ENCODE measurements at places on chromosomes 3 and 15. TPM values are rescaled to one million over a fixed set of nuclear protein-coding genes. Genes with fewer than 3 reads are reported as not detected.

GRCh38 chr3:17941152-17941551 is 198.7 kb upstream of the TBC1D5 start:
- no peak for DNase-seq

DNA sequence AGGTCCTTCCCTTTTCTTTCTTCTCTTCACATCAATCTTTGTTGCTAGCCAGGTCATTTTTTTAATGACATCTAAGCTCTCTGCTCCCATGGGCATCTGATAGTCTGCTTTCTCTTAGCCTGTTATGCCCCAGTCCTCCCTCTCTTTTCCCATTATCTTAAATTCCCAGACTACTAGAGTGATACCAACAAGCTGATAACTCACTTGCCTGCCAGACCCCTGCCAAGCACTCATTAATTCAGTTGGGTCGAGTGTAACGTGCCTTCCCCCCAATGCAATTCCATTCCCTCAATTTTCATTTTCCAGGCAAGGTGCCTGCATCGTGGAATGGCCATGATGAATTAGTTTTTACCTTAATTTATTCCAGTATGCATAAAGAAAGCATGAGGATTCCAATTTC is 450.8 kb upstream of the ADAMTS9 start:
- peak; percentile 54 for DNase-seq

The FBXO40 gene
- not detected for total RNA-seq

DNA sequence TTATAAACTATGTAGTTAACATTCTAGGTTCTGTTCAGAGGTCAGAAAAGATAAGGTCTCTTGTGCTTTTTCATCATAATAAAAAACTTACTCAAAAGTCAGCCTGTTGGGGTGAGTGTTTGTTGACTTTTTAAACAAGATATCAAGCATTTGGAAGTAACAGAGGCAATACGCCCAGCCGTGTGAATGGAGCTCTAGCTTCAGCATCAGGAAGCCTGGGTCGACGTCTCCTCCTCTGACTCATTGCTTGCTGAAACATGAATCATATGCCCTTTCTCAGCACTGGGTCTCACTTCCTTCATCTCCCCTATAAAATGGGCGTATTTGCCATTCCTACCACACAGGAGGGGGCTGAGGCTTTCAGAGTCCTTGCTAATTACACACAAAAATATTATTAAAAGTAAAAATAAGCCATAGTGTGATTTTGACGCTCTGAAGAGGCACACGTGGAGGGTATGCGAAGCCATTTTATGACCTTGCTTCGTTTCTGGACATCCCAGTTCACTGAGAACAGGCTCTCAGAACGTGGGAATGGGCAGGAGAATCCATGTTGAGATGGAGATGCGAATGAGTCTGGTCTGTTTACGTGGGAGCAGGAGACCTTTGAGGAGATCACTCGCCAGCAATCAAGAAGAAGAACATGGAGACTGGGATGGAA is 220.8 kb upstream of the TPRG1 start:
- peak; percentile 98 for DNase-seq

- DNase-seq, result peak; percentile 32
Observed at GRCh38 chr15:78225783-78226541, 8.4 kb downstream of the ACSBG1 start.

- DNase-seq, result no peak
Observed at GRCh38 chr15:80512726-80513660, 108.8 kb downstream of the ARNT2 start.

The DPPA4 gene
- 83.0 TPM for total RNA-seq

DNA sequence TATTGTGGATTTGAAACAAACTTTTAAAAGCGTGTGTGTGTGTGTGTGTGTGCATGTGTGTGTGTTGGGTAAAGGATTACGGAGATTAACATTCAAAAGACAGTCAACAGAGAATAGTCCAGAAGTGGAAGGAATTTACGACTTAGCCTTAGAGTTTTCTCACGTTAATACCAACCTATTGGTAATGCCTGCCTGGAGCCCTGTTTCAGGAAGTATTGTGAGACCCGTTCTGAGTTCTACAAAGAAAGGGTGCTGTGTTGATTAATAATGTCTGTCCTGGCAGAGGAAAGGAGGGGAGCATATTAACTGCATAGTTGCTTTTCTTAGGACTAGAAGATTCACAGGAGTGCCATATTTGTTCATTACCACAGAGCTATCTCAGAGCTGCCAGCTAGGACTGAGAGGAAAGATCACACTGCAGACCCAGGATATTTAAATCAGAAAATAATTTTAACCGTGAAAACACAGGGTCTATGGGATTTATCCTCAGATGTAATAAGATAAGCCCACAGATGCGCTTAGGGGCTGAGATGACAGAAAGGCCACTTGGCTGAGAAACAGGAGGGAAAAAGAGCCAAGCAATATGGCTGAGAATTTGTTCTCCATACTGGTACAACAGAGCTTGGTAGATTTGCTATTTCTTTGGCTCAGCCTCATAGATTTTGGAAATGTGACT is 40.5 kb upstream of the FRMD4B start:
- DNase-seq, result no peak

The ARGFX gene
- total RNA-seq, result not detected

DNA sequence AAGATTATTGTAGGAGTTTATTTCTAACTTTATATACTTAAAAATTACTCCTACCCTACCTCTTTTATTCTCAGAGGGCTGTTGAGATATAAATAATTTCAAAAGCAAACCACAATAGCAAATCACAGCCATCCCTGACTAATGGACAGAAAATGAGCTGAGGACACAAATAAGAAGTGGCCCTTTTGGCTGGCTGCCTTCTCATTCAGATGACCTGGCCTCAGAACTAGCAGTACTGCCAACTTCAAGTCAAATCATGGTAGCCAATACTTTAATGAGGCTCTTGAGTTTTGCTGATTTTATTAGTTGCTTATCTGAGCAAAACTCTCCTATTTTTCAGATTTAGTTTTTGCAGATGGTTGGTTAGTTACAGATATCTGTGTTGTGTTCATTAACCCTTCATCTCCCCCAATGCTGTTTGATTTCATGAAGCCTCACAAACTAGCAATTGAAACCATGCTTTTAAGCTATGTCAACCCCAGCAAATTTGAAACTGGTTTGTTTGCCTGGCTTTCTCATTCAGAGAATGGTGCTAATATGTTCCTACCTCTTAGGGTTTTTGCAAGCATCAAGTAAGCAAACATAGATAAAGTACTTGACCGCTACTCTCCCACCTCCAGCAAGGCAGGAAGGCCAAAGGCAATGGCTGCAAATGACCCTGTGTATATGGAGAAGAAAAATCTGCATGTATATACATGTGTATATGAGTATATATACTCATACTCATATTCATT is 73.4 kb upstream of the HACD2 start:
- DNase-seq, result peak; percentile 91

DNA sequence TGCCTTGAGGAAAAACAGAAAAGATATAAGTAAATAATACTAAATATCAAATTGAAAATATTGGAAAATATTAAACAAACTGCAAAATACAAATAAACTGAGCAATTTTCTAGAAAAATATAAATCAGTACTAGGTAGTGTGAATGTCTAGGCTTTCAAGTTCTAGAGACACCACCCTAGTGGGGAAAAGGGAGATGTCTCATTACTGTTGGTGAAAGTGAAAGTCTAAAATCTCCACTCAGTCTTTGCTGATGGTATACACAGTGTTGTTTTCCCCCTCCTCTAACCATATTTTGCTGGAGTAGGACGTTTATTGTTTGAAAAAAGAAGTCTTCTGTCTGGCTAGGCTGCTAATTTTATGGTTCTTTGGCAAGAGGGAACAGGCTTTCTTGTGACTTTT is 1368.9 kb downstream of the OTOL1 start:
- DNase-seq, result no peak

DNA sequence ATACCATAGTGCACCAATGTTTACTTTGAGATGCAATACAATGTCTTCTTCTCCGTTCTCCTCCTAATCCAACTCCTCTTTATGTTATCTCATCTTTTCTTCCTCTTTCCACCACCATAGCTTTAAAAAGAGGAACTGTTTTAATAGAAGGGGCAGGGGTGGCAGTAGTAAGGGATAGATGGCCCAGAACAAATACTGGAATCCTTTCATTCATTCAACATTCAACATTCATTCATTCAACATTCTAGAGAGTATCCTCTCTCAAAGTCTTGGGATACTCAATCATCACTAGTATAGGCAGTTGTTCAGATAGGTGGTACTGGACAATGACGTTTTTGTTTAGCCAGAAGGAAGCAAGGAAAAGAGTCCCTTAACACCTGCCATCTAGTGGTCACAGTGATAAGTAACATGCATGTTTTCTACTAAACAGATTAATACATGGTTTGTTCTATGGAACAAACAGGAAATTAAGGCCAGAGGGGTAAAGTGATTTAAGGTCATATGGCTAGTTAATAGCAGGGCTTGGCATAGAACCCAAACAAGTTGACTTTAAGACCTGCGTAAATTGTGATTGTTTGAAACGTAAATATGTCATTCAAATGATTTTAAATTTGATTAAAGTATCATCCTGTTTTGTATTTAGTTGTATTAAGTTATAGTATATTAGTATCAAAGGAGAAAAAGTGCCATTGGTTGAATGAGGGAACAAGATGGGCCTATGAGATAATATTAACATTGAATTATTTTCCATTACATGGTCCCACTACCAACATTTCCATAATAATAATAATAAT is 26.9 kb upstream of the EHHADH start:
- DNase-seq, result peak; percentile 53

GRCh38 chr3:50100956-50101845 is 12.5 kb downstream of the RBM5 start:
- DNase-seq, result peak; percentile 65

Data from astrocyte (in vitro differentiated cells and primary cell).